Amniotic epithelial cell (primary cell): ENCODE measurements at places on chromosomes 1 and 21.

DNA sequence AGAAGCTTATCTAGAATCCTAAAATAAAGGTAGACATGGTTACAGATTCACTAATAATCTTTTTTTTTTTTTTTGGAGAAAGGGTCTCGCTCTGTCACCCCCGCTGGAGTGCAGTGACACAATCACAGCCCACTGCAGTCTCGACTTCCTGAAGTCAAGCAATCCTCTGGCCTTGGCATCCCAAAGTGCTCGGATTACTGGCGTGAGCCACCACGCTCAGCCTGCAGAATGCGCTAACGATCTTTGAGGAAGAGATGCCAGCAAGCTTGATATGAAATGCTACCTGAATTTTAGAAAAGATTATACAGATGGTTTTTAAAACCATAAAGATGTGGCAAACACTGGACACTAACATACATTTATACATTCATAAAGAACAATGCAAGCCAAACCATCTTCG is 4.1 kb upstream of the GNPAT start:
- no peak for DNase-seq

DNA sequence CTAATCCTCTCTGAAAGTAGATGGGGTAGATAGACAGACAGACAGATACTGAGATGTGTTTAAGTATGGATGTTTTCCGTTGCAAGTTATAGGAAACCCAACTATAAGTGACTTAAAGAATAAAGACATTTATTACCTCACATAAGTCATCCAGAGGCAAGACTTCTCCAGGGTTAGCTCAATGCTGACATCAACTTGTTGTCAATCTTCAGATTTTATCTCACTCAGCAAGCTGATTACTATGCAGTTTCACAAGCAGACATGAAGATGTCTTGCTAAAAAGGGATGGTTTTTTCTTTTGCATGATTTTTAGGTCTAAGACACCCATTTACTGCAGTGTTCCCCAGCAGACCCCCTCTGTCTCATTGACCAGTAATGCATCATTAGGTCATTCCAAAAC is 30.7 kb upstream of the ZNF362 start:
- DNase-seq: no peak

DNA sequence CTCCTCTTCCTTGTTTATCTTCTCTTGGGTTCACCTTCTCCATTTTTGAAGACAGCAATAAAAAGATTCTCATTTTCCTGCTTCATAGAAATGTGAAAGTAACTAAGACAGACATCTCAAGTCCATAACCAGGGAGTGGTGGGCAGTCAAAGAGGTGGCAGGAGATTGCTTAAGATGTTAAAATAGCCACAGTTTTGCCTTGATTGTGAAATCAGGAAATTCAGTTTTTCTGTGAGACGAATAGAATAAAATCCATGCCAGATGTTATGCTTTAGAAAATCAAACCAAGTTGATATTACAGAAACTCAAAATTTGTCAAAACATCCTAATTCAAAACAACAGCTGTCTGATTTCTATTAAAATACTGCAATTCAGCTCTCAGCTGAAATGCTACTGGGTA is 57.2 kb downstream of the TNN start:
- no peak for DNase-seq

DNA sequence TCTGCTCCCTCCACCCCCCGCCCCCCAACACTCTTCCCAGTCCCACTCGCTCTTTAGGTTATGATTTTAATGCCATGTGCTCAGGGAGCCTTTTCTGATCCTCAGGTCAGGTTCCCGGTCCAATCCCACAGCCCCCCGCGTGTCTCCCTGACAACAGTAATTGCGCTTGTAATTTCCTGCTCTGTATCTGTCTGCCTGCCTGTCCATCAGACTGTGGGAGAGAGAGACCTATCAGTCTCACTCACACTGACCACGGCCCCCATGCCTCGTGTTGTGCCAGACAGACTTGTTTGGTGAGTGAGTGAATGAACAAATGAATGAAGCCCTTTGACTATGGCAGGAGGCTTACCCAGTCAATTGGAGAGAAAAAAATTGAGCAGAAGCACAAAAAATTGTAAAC is 50.8 kb upstream of the ECE1 start:
- no peak for DNase-seq

- DNase-seq: no peak
These were observed 124.9 kb downstream of the ITSN1 start for GRCh38 chr21:33767236-33767635.

DNA sequence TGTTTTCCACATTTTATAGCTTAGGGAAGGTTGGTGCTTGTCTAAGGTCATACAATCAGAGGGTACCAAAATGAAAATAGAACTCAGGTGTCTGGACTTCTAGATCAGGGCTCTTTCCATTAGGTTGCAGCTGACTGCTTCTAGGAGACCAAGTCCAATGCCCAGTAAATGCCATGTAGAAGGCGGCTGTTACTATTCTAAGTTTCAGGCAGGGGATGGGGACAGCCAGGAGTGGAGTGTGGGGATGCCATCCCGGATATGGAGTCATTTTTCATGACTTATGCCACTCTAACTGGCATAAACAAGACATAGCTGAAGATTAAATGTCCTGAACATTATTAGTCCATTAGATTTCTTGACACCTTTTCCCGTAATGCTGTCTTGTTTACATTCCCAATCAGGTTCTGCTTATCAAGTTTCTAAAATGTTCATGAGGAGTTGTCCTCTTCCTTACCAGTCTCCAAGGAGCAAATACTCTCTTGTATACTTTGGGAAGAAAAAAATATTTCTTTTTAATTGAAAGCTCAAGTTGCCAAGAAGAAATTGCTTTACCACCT is 31.5 kb downstream of the XCL1 start:
- no peak for DNase-seq

GRCh38 chr1:2797741-2798016 is 3.8 kb downstream of the TTC34 start:
- DNase-seq: no peak
